ENCODE measurements at places on chromosomes 5 and 9.
A peak's percentile ranks its signal among the peaks of the same experiment; 100 is the strongest.

GRCh38 chr9:112665347-112665746, 52.6 kb downstream of the INIP start:
- H3K27ac ChIP-seq: no peak overlapping the region
- H3K4me3 ChIP-seq: no peak overlapping the region
- no peak for DNase-seq
- peaks cover 5% of the 10 kb centered on the region for H3K27me3 ChIP-seq

GRCh38 chr9:130536701-130537107, 42.7 kb upstream of the FUBP3 start:
- H3K4me3 ChIP-seq: no peak overlapping the region
- no peaks in the 10 kb centered on the region for H3K36me3 ChIP-seq
- peaks cover 4% of the 10 kb centered on the region for H3K4me1 ChIP-seq
- peaks cover 50% of the 10 kb centered on the region for H3K27me3 ChIP-seq
- DNase-seq: no peak
- H3K27ac ChIP-seq: no peak overlapping the region

- H3K27ac ChIP-seq: peak overlapping the region; percentile 60
- H3K4me3 ChIP-seq: peak overlapping the region; percentile 68
- DNase-seq: no peak
- peaks cover 59% of the 10 kb centered on the region for H3K4me1 ChIP-seq
- no peaks in the 10 kb centered on the region for H3K27me3 ChIP-seq
Observed at GRCh38 chr5:139387611-139388197, 2.0 kb downstream of the MZB1 start.

- no peak overlapping the region for H3K4me3 ChIP-seq
- no peak overlapping the region for H3K27ac ChIP-seq
- H3K27me3 ChIP-seq: no peaks in the 10 kb centered on the region
Observed at GRCh38 chr9:17706347-17706746, 127.5 kb downstream of the SH3GL2 start.

- H3K27me3 ChIP-seq: no peaks in the 10 kb centered on the region
- no peak overlapping the region for H3K27ac ChIP-seq
- no peak for DNase-seq
Observed at GRCh38 chr9:108837530-108837929, 18.3 kb downstream of the ACTL7B start.

DNA sequence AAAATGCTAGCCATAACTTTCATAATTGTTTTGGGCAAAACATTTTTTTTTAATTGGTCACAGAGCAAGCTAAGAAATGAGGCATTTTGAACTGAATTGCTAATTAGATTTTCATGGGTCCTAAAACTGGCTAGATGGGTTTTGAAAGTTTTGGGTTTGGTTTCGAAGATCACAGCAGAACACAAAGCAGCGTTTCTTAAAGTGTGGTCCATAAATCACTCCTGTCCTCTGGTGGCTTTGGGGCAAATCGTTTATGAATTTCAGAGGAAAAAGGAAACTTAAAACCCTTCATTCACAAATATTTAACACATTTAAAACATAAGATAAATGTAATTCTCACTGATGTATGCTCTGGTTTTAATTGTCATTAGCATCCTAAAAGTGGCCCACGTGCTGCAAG, 503.7 kb downstream of the SPATA31D1 start:
- H3K27ac ChIP-seq: no peak overlapping the region
- no peaks in the 10 kb centered on the region for H3K4me1 ChIP-seq
- no peak overlapping the region for H3K4me3 ChIP-seq
- no peaks in the 10 kb centered on the region for H3K36me3 ChIP-seq
- no peaks in the 10 kb centered on the region for H3K27me3 ChIP-seq

DNA sequence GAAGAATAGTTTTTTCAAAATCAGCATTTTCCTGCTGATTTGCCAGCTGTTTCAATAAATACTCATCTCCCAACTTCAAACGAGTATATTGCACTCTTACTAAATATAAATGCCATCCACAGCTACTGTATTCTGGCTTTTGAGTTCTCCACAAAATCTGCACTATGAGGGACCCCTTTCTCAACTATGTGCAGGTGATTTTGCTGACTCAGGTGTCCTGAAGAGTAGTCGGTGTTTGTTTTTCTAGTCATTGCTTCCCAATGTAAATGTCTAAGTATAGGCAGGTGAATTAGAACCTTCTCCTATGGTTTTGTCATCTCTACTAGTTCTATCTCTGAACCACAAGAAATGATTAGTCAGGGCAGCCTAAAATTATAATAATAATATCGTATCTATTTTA, 616.8 kb upstream of the MEF2C start:
- no peaks in the 10 kb centered on the region for H3K4me1 ChIP-seq
- H3K27me3 ChIP-seq: no peaks in the 10 kb centered on the region
- DNase-seq: no peak
- H3K36me3 ChIP-seq: no peaks in the 10 kb centered on the region

DNA sequence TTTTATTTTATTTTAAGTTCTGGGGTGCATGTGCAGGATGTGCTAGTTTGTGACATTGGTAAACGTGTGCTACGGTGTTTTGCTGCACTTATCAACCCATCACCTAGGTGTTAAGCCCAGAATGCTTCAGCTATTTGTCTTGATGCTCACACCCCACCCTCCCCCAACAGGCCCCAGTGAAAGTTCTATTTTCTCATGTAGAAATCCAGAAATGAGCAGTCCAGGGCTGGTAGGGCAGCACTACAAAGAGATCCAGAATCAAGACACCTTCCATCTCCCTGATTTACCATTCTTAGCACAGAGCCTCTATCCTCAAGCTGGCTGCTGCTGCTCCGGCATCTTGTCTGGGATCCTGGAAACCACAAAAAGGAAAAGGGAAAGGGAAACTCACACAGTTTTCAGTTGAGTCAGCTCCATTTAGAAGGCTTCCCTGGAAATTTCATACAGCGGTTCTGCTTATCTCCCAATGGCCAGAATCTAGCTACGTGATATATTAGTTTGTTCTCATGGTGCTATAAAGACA, 85.4 kb upstream of the SMARCA2 start:
- no peak overlapping the region for H3K4me3 ChIP-seq
- peaks cover 8% of the 10 kb centered on the region for H3K27me3 ChIP-seq
- H3K4me1 ChIP-seq: peaks cover 2% of the 10 kb centered on the region
- H3K36me3 ChIP-seq: no peaks in the 10 kb centered on the region

- peak overlapping the region; percentile 63 for H3K4me3 ChIP-seq
- DNase-seq: no peak
- H3K27me3 ChIP-seq: peaks cover 24% of the 10 kb centered on the region
- peaks cover 8% of the 10 kb centered on the region for H3K4me1 ChIP-seq
- no peak overlapping the region for H3K27ac ChIP-seq
Observed at GRCh38 chr5:175059687-175060211, 335.4 kb downstream of the MSX2 start.

DNA sequence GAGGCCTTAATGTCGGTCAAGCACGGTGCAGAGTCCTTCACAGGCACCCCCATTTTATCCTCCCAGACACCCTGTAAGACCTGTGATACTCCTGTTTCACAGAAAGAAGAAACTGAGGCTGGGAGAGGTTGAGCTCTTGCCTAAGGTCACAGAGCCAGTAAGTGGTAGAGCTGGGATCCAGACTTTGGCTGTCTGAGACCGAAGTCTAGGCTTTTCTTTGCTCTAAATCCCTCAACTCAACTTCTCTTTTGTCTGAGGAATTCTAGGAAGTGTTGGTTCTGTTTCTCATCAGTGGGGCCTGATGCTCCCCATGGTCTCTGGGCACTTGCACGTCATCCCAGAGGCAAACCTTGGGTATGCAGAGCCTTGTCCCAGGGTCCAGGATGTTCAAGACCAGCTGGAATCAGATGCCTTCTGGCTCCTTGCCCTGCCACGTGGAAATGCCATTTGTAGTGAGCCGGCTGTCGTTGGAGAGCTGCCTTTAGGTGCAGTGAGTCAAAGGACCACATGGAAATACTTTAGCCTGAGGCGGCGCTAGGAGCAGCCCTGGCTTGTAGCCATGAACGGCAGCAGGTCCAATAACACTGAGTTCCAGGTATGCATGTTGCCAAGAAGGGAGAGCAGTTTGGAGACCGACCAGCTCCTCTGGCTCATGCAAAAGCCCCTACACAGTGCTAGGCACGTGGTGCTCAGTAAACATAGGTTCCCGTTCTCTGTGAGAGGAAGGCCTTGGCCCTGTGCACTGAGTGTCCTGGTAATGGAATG, 9.2 kb downstream of the DCANP1 start:
- H3K4me3 ChIP-seq: no peak overlapping the region
- no peaks in the 10 kb centered on the region for H3K36me3 ChIP-seq
- no peak for DNase-seq
- no peak overlapping the region for H3K27ac ChIP-seq

- no peaks in the 10 kb centered on the region for H3K4me1 ChIP-seq
- no peak overlapping the region for H3K27ac ChIP-seq
- no peaks in the 10 kb centered on the region for H3K27me3 ChIP-seq
- H3K36me3 ChIP-seq: no peaks in the 10 kb centered on the region
- DNase-seq: no peak
Observed at GRCh38 chr5:116527582-116527981, 47.0 kb downstream of the SEMA6A start.

DNA sequence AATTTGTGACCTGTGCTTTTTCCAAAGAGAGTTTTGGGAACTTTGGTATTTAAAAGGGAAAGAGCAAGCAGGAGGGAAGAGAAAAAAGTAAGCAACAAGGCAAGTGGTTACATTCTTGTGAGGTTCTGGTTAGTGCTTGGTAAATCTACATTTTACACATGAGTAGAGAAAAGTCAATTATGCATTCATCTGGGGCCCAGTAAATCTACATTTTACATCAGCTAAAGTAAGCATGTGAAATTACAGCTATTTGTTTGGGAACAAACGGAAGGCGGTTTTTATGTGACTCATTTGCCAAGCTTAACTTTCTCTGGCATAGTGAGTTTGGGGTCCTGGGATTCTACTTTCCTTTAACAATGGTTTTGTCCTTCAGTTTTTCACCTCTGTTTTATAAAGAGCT, 102.2 kb downstream of the SNX18 start:
- no peak for DNase-seq
- no peak overlapping the region for H3K4me3 ChIP-seq
- H3K36me3 ChIP-seq: peaks cover 3% of the 10 kb centered on the region
- no peak overlapping the region for H3K27ac ChIP-seq
- H3K27me3 ChIP-seq: peaks cover 10% of the 10 kb centered on the region

DNA sequence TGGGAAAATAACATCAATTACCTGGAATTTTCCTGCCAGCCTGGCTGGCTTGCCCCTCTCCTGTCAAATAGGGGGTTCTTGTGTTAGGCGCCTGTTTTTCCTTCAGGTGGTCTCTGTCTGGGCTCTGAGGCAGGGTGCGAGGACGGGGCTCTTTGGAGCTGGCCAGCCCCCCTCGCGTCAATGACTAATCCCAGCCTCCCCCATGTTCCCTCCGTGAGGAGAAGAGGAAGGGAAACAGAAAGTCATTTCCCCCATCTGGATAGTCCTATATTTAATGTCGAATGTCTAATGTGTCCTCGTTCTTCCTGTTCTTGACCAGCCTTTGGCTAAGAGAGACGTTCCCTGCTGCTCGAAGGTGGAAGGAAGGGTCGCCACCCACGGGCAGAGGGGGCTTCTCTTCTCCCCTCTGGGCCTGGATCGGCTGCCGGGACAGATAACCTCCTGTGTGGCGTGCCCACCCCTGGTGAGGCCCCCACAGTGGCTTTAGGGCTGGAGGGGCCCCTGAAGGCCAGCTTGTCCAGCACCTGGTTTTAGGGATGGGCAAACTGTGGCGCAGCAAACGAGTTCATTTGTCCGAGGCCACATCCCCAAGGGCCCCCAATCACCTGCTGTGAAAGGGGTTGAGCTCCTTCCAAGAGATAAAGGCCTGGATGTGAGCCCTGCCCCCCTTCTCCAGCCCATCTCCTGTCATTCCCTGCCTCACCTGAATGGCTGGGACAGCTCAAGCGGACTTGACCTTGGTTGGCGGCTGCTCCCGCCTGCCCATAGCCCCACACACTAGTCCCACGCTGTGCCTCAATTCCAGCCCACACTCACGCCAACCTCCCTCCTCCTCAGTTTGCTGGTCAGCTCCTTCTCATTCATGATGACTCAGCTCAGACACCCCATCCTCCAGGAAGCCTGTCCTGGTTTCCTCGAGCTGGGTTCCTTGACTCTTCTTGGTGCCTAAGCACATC, 35.9 kb upstream of the UNC5A start:
- no peaks in the 10 kb centered on the region for H3K36me3 ChIP-seq
- DNase-seq: no peak
- no peak overlapping the region for H3K4me3 ChIP-seq

GRCh38 chr5:142015781-142016533, 3.1 kb upstream of the GNPDA1 start:
- peaks cover 63% of the 10 kb centered on the region for H3K4me1 ChIP-seq
- DNase-seq: peak; percentile 53
- peaks cover 13% of the 10 kb centered on the region for H3K36me3 ChIP-seq
- H3K27me3 ChIP-seq: no peaks in the 10 kb centered on the region
- peak overlapping the region; percentile 41 for H3K4me3 ChIP-seq

- no peak overlapping the region for H3K27ac ChIP-seq
- no peaks in the 10 kb centered on the region for H3K36me3 ChIP-seq
- no peaks in the 10 kb centered on the region for H3K4me1 ChIP-seq
- H3K4me3 ChIP-seq: no peak overlapping the region
Observed at GRCh38 chr9:82957529-82958379, 105.2 kb downstream of the RASEF start.

GRCh38 chr5:151063142-151063989, 17.5 kb downstream of the TNIP1 start:
- H3K27ac ChIP-seq: peak overlapping the region; percentile 89
- H3K36me3 ChIP-seq: peaks cover 98% of the 10 kb centered on the region
- H3K27me3 ChIP-seq: no peaks in the 10 kb centered on the region
- H3K4me3 ChIP-seq: peak overlapping the region; percentile 20
- H3K4me1 ChIP-seq: peaks cover 82% of the 10 kb centered on the region

DNA sequence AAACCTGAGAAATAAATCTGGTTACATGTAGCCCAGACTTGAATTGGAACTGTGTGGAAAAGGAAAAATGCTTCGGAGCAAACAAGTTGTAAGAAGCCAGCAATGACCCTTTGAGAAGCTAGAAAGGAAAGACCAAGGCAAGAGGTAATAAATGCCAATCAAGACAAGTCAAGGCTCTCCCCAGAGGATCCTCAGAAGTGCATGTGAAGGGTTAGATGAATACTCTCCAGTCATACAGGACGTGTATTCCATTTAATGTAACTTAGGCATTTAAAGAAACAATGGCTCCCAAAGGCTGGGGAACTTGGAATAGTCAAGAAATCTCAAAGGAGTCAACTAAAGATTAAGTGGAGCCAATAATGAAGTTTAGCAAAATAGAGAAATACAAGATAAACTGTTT, 36.2 kb downstream of the EPB41L4A start:
- H3K4me1 ChIP-seq: no peaks in the 10 kb centered on the region
- no peak for DNase-seq
- H3K27me3 ChIP-seq: peaks cover 6% of the 10 kb centered on the region
- no peaks in the 10 kb centered on the region for H3K36me3 ChIP-seq

DNA sequence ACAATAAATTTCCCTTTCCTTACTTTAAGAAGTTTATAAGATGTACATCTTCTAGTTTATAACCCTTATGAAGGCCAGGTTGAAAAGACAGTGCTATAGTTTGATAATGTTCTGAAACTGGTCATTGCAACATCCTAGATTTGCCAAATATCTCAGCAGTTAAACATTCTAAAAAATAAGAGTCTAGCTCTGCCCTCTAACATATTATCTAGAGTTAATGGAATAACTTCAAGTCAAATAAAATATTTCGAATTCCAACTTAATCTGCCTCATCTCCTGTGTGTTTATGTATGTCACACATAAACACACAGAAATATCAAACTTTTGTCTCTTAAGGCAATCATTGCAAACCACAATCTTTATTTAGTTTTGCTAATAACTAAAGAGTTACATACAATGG, 796.6 kb downstream of the TLE1 start:
- no peak for DNase-seq
- H3K4me3 ChIP-seq: no peak overlapping the region
- H3K36me3 ChIP-seq: no peaks in the 10 kb centered on the region
- H3K27ac ChIP-seq: no peak overlapping the region
- H3K27me3 ChIP-seq: no peaks in the 10 kb centered on the region

All from activated T-helper 2 cell treated with anti-CD3 and anti-CD28 coated beads, Interferon-gamma antibody, Interleukin-2, Interleukin-4, amounts not matched to agents 10 μg/mL and 5 μg/mL and 100 μg/mL, durations not matched to agents 14 hours and 24 hours and 36 hours (primary cell).